A673 (cell line): ENCODE measurements at places on chromosomes 2 and 18.

- H3K4me1 ChIP-seq = no peaks in the 10 kb centered on the region
- no peak overlapping the region for H3K4me3 ChIP-seq
- no peaks in the 10 kb centered on the region for H3K36me3 ChIP-seq
- peaks cover 66% of the 10 kb centered on the region for H3K27me3 ChIP-seq
- no peak overlapping the region for H3K27ac ChIP-seq
These were observed 3.9 kb upstream of the TMEM163 start for GRCh38 chr2:134722728-134723127.

- no peaks in the 10 kb centered on the region for H3K27me3 ChIP-seq
- H3K27ac ChIP-seq = no peak overlapping the region
- no peak overlapping the region for H3K4me3 ChIP-seq
- no peaks in the 10 kb centered on the region for H3K4me1 ChIP-seq
- no peak for DNase-seq
These were observed 40.1 kb downstream of the KCTD18 start for GRCh38 chr2:200469708-200470211.

DNA sequence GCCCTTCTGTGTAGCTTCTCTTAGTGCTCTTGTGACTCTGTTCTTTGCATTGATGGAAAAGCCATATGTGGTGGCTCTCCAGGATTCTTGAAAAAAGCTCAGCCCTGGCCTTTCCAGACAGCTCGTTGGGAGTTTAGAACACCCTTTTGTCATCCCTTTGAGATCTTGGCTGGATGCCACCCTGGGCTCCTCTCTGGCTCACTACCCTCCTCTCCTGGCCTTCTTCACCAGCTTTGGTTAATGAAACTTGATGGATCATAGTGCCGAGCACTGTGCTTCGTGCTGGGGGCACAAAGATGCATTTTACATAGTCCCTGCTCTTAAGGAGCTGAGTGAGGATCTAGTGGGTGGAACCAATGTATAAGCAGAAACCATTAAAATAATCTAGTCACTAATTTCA, 15.6 kb upstream of the FHOD3 start:
- H3K27ac ChIP-seq = no peak overlapping the region
- no peaks in the 10 kb centered on the region for H3K36me3 ChIP-seq
- DNase-seq = peak; percentile 15
- H3K4me1 ChIP-seq = no peaks in the 10 kb centered on the region

DNA sequence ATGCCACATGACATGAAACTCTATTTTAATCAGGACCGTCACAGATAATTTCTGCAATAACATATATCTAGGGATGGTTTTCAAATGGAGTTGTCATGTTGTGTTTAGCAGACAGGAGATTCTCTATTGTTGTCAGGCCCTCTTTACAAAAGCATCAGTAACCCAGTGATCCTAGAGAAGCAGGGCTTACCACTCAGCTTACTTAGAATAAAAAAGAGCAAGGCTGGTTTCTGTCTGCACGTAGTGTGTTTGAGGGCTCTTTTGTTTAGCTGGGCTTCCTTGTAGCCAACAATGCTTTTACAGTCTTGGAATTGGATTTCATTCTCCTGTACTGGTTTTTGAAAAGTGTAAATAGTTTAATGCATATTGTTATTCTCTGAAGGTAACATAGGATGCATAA, 210.5 kb upstream of the NRP2 start:
- H3K36me3 ChIP-seq = no peaks in the 10 kb centered on the region
- no peaks in the 10 kb centered on the region for H3K4me1 ChIP-seq
- H3K27ac ChIP-seq = no peak overlapping the region
- no peak for DNase-seq

DNA sequence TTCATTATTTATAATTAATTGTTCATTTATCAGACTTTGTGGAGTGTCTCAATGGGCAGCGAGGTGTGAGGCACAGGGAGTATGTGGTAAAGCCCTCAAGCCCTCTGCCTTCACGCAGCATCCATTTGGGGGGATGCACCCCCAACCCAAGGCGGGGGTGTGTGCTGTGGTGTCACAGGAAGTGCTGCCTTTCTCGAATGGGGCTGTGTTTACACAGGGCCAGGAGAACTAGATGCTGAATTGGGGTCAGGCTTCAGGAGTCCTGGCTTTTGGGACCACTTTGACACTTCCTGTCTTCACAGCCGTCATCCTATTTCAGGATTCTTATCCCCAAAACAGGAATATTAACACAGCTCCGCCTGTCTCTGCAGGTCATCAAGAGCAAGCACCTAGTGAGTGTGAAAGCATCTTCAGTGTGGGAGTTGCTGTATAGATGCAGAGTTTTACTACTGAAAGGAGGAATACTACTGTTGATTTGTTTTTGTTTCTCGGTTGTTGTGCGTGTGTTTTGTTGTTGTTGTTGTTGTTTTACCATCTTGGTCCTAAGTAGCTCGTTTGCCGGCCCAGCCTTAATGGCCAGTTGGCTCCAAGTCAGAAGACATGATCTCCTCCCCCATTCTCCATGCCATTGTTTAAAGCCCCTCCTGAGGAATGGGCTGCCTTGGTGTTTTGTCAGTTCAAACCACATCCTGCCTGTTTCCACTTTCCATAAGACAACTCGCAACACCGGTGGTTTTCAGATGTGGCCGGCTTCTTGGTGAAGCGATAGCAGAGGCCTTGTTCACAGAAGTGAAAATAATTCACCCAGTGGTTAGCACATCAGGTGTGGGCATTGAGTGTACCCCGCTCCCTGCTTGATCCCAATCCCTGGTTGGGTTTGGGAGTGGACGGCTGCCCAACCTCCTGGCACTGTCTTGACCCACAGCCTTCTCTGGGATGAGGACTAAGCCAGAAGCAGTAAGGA, 221.3 kb downstream of the BCL2 start:
- DNase-seq = no peak
- H3K27me3 ChIP-seq = no peaks in the 10 kb centered on the region
- peaks cover 14% of the 10 kb centered on the region for H3K4me1 ChIP-seq
- H3K36me3 ChIP-seq = no peaks in the 10 kb centered on the region
- H3K4me3 ChIP-seq = no peak overlapping the region

- no peaks in the 10 kb centered on the region for H3K4me1 ChIP-seq
- no peaks in the 10 kb centered on the region for H3K36me3 ChIP-seq
- H3K27ac ChIP-seq = no peak overlapping the region
These were observed 353.9 kb upstream of the SPHKAP start for GRCh38 chr2:228535396-228535795.

GRCh38 chr2:182318466-182319220, 108.2 kb downstream of the PDE1A start:
- H3K4me1 ChIP-seq = peaks cover 26% of the 10 kb centered on the region
- H3K27me3 ChIP-seq = no peaks in the 10 kb centered on the region
- no peaks in the 10 kb centered on the region for H3K36me3 ChIP-seq
- H3K4me3 ChIP-seq = no peak overlapping the region

DNA sequence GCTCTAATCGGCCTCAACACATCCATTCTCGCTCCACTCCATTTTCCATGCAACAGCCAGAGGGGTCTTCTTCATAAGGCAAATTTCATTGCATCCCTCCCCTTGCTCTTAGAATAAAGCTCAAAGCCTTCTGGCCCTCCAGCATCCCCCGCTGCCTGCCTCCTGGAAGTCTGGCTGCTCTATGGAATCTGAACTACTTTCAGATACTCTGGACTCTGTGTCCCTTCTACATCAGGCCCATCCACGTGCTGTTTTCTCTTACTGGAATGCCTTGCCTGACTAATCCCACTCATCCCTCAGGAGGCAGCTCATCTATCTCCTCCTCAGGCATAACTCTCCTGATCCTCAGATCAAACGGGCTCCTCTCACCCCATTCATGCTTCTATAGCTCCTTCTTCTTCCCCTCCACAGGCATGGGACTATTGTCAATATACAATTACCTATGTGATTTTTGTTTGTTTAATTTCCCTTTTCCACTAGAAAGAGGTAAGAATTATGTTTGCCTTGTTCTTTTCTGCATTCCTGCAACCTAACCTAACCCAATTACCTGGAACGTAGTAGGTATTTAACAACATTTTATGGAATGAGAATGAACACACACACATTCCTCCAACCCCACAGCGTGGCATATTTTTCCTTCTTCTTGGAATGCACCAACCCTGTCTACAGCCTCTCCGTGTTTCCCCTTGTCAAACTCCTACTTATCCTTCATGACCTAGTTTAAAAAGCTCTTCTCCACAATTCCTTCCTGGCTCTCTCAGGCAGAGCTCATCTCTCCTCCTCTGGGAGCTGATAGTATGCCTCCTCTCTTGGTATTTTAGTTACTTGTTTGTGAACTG, 49.5 kb downstream of the LBH start:
- DNase-seq = no peak
- H3K36me3 ChIP-seq = no peaks in the 10 kb centered on the region
- no peaks in the 10 kb centered on the region for H3K27me3 ChIP-seq
- no peak overlapping the region for H3K4me3 ChIP-seq

DNA sequence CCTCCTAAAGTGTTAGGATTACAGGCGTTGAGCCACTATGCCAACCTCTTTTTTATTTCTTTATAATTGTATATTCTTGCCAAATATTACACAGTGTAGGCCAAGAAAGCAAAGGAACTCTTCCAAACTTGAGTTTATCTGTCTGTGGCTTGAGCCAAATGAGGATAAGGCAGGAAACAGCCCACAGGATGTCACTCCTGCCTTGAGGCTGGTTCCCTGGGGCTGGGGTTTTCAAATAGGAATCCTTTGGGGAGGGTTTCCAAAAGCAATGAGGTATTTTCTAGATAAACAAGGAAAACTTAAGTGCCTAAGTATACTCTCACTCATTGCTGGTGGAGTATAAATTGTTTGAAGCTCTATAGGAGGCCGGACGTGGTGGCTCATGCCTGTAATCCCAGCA, 56.4 kb downstream of the ADCY3 start:
- H3K27ac ChIP-seq = no peak overlapping the region
- H3K36me3 ChIP-seq = no peaks in the 10 kb centered on the region
- H3K4me1 ChIP-seq = no peaks in the 10 kb centered on the region

DNA sequence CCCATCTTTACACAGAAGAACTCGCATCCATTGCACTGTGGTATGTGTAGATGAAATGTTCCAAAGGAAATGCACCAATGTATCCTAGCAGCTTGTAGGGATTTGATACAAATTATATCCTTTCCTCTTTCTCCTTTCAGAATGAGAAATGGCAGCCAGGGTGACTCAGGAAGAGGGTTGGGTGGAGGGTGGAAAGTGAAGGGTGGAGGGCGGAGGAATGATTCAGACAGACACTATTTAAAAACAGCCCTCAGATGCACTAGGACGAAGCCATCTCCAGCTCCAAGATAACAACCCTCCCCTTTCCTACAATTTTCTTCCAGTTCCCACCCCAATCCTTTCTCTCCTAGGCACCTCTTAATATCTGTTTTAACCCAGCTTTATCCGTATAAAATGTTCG, 96.2 kb upstream of the STK39 start:
- no peak for DNase-seq
- no peak overlapping the region for H3K4me3 ChIP-seq
- H3K27me3 ChIP-seq = no peaks in the 10 kb centered on the region

DNA sequence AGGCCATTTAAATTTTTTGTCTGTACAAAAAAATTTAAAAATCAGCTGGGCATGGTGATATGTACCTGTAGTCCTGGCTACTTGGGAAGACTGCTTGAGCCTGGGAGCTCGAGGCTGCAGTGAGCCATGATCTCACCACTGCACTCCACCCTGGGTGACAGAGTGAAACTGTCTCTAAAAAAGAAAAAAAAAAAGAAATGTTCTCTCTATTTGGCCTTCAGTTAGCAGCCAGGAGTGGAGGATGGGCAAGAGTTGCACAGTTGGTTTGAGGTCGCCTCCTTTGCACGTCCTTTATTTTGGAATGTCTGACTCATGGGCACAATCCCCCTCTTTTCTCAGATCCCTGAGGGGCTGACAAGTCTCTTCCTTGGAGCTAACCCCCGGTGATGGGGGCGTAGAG, 26.3 kb downstream of the ITM2C start:
- no peaks in the 10 kb centered on the region for H3K4me1 ChIP-seq
- H3K27ac ChIP-seq = no peak overlapping the region
- H3K27me3 ChIP-seq = no peaks in the 10 kb centered on the region
- no peak for DNase-seq

GRCh38 chr2:63225964-63226686, 175.5 kb downstream of the OTX1 start:
- H3K36me3 ChIP-seq = no peaks in the 10 kb centered on the region
- no peaks in the 10 kb centered on the region for H3K27me3 ChIP-seq
- H3K4me3 ChIP-seq = no peak overlapping the region
- H3K4me1 ChIP-seq = no peaks in the 10 kb centered on the region
- no peak for DNase-seq

DNA sequence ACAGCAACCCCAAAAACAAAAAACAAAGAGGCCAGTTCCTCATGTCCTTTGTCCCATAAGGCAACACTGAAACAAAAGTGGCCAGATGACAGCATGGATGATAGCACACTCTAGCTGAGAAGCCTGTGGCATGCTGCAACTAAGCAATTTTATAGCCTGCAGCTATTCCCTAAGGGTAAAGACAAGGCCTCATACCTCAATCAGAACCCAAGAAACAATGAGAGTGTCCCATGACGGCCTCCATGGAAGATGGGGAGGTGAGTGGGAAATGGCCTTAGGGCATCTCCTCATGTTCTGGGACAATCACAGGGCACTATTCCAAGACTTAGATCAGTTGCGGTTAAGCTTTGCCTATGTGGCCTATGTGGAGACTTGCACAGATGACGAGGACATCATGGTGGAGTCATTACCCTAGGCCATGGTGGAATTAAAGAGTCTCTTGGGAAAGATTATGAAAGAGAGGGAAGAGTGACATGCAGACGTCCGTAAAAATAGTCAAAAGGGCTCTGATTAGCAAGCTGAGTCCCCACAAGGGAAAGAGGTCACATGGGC, 103.1 kb downstream of the INO80D start:
- no peaks in the 10 kb centered on the region for H3K4me1 ChIP-seq
- no peaks in the 10 kb centered on the region for H3K27me3 ChIP-seq
- no peak overlapping the region for H3K4me3 ChIP-seq
- H3K27ac ChIP-seq = no peak overlapping the region
- H3K36me3 ChIP-seq = no peaks in the 10 kb centered on the region
- DNase-seq = no peak

DNA sequence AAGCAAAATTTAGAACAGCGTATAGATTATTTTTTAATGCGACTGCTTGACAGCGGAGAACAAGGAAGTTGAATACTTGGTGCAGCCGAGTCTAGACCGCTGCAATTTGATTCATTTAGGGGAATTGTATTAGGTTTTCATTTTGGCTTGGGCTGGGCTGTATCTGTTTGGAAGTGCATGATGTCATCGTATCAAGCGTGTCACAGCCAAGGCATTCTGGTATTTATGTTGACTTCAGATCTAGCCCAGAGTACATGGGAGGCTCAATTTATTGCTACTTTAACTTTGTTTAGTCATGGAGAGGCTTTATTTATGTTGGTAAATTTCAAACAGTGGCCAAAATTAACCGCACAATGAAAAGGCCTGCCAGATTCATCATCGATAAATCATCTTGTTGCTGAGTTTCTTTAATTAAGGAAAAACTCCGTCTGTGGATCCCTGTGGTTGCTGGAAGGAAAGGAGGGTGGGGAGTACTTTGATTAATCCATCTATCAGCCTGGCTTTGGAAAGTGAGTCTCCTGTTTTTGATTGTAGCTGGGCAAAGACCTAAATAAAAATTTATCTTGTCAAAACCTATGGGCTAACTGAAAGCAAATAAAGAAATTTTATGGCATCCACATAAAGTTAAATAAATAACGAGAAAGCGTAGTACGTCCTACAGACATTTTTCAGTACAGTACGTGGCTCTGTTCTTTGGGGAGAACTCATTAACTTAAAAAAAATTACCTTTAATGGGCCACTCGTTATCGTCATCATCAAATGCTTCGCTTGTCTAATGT, 230.4 kb upstream of the SPRED2 start:
- no peaks in the 10 kb centered on the region for H3K36me3 ChIP-seq
- H3K4me3 ChIP-seq = peak overlapping the region; percentile 29
- peak; percentile 94 for DNase-seq
- H3K4me1 ChIP-seq = peaks cover 59% of the 10 kb centered on the region
